NCI-H524 (cell line): ENCODE measurements at places on chromosomes 1 and 21.
A peak's percentile ranks its signal among the peaks of the same experiment; 100 is the strongest.

GRCh38 chr1:185208626-185209180 lies 51.7 kb downstream of the SWT1 start:
- no peak for DNase-seq

DNA sequence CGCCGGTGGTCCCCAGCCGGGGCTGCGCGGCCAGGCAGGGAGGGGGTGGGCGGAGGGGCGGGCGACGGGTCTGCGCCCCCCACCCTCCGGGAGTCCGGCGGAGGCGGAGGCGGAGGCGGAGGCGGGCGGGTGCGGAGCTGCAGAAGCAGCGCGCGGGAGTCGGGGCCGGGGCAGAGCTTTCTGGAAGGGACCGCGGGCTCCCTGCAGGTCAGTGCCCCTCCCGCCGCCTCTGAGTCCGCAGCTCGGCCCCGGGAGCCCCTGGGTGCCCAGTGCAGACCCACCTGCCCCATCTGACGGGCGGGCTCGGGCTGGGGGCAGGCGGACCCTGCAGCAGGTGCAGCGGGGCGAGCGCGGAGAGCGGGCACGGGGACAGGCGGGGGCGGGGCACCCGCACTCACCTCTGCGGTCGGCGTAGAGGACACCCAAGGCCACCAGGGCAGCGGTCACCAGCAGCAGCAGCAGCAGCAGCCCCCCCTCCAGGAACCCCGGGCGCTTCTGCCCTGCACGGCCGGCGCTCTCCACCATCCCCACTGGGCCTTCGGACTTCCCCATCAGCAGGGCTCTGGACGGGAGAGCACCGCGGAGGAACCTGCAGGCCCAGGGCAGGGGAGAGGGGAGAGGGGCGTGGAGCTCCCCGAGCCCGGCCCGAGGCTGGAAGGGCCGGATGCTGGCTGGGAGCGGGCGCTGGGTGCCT lies 3.7 kb downstream of the MMEL1 start:
- DNase-seq: no peak

DNA sequence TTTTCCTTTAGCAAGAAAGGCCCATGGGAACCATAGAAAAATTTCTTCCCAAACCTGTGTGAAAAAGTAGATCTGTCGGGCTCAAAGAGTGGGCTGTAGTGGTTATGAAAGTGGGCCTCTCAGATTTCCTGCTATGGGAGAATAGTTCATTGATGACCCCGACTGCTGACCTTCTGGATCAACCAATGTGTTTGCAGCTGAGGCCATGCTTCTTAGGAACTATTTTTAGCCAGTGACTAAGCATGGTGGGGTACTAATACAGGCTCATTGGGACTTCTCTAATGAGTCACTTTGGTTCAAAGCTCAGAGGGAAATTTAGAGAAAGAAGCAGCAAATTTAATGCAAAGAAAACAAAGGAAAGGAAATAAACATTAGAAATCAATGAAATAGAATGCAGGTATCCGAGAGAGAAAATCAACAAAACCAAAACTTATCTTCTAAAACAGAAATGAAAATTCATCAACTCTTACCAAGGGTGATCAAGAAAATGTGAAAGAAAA lies 12.6 kb upstream of the PSMA5 start:
- DNase-seq: no peak

GRCh38 chr1:103191327-103191726 lies 83.0 kb upstream of the COL11A1 start:
- DNase-seq: no peak

DNA sequence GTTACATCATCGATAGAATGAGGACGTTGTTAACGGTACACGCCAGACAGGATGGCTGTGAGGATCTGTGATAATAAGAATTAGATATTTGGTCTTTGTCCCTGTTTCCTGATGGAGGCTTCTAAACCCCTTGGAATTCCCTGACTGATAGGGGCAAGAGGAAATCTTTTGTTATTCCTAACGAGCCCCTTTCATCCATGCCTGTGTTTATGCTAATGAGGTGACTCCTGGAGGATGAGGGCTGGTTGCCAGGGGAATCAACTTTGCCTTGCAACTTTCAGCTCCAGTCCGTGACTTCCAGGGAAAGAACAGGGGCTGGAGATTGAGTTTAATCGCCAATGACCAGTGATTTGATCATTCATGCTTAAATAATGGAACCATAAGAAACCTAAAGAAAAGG lies 39.3 kb upstream of the NLRP3 start:
- DNase-seq: no peak

DNA sequence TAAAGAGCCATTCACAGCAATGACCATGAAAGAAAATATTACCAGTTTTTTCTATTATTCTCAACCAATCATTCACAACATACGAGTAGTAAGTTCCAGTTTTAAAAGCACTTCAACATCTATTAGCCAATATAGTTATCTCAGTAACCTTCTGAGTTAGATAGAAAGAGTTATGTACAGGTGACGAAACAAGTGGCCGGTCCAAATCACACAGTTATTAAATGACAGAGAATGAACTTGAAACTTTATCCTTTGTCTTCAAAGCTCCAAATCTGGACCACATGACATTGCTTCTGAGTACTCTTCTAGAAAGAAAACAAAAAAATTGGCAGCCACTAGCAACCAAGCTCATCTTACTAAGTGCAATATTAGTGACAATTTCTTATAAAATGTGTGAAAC lies 393.8 kb downstream of the OMA1 start:
- DNase-seq: no peak

DNA sequence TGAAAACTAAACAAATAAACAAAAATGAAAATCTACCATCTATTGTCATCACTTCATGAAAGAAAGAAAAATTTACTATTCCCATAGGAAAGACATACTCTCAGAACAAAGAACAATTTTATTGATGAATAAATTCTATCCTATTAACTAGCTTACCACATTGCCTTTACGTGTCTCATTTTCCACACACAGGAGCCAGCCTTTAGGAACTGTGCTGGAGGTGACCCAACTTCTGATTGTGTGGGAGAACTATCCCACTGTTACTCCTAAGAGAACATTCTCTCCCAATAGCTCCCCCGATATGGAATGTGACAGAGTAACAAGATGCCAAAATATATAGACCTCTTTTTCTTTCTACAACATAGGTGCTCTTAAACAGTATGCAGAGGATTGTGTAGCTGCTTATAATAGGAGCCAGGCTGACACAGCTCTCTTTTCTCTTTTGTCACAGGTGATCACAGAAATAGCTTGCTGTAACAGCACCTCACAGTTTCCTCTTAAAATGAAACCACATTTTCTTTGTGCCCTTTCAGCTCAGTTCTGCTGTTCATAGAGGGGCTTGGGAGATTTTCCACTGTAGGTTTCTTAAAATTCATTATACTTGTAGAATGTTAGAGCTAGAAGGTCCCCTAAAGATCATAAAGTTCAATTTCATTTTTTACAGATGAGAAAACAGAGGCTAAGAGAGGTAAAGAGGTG lies 35.5 kb downstream of the C21orf91 start:
- DNase-seq: no peak

GRCh38 chr1:2311184-2312032 lies 79.9 kb downstream of the MORN1 start:
- peak; percentile 40 for DNase-seq

DNA sequence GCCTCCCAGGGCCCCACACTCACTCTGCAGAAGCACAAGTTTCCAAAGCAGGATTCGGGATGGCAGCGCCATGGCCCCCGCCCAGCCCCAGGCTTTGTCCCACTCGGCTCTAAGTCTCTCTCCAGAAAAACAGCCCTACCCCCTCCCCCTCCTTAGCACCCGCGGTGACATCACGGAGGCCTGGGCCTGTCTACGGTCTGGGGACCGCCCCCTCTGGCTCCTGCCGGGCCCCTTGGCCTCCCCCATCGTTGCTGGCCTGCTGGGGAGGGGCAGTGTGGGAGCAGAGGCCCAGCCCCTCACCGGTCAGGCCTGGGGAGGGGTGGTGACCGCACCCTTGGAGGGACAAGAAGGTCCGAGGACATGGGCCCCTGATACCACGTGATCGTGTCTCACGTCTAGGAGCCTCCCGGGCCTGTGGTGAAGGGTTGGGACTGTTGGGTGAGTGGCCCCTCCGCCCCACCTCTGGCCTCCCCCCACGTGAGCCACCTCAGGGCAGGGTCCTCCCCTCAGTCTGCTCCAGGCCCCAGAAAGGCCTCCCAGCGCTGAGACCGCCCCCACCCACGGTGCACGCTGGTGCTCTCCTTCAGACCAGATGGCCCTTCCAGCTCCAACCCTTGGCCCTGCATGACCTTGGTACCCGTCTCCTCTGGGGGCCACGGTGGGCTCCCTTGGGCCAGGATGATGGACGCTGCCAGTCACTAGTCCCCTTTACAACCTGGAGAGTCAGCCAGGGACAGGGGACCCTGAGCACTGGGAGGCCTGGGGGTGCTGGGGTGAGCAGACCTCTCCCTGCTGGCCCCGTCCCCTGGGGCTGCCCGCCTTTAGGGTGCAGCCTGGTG lies at the start of gene MXRA8:
TSS of gene MXRA8 (minus strand) at position 123 of the 839 bp plus-strand sequence. CDS start at position 72, 51 bp downstream.
- DNase-seq: no peak

- no peak for DNase-seq
Observed at GRCh38 chr1:24452922-24453485, 37.4 kb downstream of the NIPAL3 start.

GRCh38 chr21:19781881-19782652 lies 1216.1 kb upstream of the NCAM2 start:
- peak; percentile 86 for DNase-seq

- no peak for DNase-seq
Observed at GRCh38 chr1:169163059-169163458, 56.6 kb downstream of the ATP1B1 start.

DNA sequence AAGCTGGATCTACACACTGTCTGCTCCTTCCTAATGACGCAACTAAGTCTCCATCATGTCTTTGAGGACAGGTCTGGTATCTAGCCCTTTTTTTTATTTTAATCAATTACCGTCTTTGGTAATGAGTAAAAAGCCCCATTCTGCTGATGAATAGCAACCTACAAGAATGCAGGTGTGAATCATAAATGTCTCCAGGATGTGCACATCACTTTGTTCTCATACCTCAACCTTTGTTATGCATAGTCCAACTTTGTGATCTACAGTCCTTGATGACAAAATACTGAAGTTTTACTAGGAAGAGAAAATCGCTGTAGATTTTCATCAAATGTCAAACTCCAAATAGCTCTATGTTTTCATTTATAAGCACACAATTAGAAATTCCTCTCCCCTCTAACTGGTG lies 39.3 kb downstream of the PLPPR5 start:
- DNase-seq: no peak

DNA sequence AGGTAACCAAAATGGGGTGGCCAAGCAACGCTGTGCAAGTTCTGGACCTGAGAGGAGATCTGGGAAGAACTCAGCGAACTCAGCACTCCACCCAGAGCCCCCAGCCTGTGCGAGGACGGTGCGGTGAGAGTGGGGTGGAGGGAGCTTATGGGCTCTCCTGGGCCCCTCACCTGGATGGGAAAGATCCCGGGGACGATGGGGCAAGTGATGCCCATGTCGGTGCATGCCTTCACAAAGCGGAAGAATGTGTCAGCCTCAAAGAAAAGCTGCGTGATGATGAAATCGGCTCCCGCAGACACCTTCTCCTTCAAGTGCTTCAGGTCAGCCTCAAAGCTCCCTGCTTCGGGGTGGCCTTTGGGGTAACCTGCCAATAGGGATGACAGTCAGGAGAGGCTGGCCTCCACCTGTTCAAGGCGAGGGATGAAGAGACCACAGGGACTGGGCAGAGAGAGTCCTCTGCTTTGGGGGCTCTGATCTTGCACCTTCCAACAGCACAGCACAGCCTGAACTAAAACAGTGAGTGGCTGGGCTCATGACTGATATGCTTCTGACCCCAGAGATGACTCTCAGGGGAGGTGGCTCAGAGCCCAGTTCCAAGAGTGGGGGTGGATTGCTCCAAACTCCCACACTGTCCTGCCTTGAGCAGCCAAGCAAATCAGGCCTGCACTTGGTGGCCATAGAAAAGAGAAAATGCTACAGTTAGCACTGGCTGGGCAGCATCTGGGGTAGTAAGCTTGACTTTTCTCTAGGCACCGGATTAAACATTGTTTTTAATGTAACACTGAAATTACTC lies 9.5 kb downstream of the MTHFR start:
- no peak for DNase-seq

DNA sequence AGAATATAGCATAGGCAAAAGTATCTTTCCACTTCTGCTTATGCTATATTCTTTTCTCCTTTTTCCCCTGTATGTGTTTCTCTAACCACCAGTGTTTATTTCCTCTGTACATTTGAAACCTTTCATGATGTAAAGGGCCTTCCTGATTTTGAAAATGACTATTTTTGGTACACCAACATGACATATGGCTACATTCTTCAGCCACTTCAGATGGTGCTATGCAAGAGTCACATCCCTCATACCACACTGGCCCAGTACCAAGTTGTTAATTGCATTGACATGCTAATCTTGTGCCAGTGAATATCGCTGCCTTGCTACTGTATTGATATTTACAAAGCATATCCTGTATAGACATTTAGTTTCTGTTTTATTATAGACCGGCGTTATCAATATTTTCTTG lies 408.7 kb downstream of the NCAM2 start:
- DNase-seq: peak; percentile 35

DNA sequence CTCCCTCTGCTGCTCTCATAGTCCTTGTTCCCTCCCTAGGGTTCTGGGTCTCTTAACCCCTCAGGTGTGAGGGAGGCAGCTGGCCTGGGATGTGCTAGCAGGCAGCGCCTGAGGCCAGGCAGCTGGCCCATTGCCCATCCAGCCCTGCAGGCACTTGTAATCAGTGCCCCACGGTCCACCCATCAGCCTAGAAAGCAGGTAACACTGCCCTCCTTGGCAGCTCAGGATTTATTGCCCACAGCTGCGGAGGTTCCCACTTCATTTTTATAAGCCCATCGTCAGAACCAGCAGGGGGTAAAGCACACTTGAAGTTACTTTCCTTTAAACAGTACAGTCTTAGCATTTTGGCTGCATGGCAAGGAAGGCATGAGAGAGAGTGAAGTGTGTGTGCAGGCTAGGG lies 70.6 kb downstream of the TMEM53 start:
- DNase-seq: peak; percentile 98

DNA sequence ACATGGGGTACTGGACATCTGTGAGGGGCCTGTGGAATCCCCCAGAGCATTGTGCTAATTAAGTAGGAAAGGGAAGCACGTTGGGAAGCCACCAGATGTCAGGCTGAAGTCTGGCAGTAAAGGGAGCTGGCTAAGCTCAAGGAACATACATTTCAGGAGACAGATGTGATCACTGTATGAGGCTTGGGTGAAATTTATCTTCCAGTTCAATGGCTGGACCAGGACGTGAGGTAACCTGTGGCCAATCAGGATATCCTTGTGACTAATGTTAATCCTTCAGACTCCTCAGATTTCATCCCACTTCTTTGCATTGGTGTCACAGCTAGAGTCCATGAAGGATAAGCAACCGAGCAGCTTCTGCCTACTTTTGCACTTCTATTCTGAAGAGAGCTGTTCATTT lies 110.2 kb upstream of the APP start:
- peak; percentile 100 for DNase-seq

GRCh38 chr1:116359060-116359830 lies 13.8 kb upstream of the ATP1A1 start:
- no peak for DNase-seq

- no peak for DNase-seq
Observed at GRCh38 chr1:156160743-156161171, 7.4 kb downstream of the SEMA4A start.
